ENCODE measurements at places on chromosomes 1 and 21. TPM values are rescaled to one million over a fixed set of nuclear protein-coding genes. Genes with fewer than 3 reads are reported as not detected.

GRCh38 chr21:23488245-23488644, 2119.0 kb downstream of the MRPL39 start:
- no peak for DNase-seq
- no peaks in the 10 kb centered on the region for H3K27me3 ChIP-seq
- no peaks in the 10 kb centered on the region for H3K36me3 ChIP-seq

GRCh38 chr1:98051065-98051675, 130.3 kb upstream of the DPYD start:
- DNase-seq: peak; percentile 60
- H3K27me3 ChIP-seq: peaks cover 82% of the 10 kb centered on the region
- no peak overlapping the region for H3K4me3 ChIP-seq
- peaks cover 3% of the 10 kb centered on the region for H3K36me3 ChIP-seq

Gene SLC25A34
- total RNA-seq: 1.8 TPM

Gene ERO1B
- 2.4 TPM for total RNA-seq

Gene GJB4
- not detected for total RNA-seq
